SHP77 (cell line): ENCODE measurements at places on chromosomes 1 and 21.

DNA sequence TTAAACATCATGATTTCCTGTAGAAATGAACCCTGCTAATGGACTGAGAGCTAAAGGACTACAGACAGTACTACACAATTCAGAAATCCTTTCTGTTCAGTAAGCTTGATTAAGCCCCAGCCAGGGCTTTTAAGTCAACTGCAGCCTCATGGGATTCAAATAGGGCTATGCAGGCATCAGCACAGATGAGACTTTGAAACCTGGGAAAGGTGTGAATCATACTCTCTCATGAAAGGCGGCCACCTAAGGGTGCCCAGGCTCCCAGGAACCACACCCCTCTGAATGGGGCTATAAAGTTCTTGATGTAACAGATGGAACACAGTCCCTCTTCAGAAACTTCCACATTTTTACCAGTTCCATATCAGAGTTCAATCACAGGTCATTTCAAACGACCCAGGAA lies 7.6 kb downstream of the SIPA1L2 start:
- no peak for DNase-seq

GRCh38 chr1:37901191-37901892 lies 42.0 kb upstream of the MTF1 start:
- no peak for DNase-seq

DNA sequence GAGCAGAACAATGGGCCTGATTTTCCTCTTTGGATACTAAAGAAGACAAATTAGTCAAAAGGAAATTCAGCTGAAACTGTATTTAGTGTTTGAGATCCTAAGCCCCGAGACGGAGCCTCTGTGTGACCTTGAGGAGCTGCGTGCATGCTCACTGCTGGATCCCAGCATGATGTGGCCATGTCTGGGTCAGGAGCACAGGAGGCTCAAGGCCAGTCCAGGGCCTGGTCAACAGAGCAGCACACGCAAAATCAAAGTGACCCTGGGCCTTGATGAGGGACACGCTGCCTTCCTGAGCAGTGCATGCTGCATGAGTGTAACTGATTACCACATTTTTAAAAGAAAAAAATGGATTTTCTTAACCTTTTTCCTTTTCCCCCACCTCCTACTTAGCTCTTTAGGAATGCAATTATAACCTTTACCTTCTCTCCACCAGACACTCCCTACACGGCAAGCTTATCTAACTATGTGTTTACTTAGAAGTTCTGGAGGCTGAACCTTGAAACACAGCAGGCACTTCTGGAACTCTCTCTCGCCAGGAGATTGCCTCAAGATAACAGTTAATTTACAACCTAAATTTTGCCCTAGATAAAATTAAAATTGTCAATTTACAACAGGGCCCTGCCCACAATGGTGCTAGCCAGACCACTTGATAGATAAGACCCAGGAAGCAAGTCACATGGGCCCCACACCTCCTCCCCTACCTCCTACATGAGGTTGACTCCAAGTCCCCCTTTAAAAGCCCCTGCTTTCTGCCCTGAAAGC lies 144.6 kb downstream of the LRIG2 start:
- no peak for DNase-seq

- DNase-seq = peak; percentile 9
Observed at GRCh38 chr1:191993549-191993948, 164.7 kb upstream of the RGS18 start.
